ENCODE measurements at places on chromosomes 11 and 22. TPM values are rescaled to one million over a fixed set of nuclear protein-coding genes. Genes with fewer than 3 reads are reported as not detected.

APOA5 gene
- total RNA-seq = 0.57 TPM

PHF21B gene
- 0.06 TPM for total RNA-seq

YPEL4 gene
- 8.4 TPM for total RNA-seq

OR52E8 gene
- not detected for total RNA-seq

KCNE3 gene
- 14.7 TPM for total RNA-seq

TRIM51 gene
- not detected for total RNA-seq

DEFB131B gene
- total RNA-seq = not detected

APOA1 gene
- 3.8 TPM for total RNA-seq

COX8A gene
- 184 TPM for total RNA-seq

GRIK4 gene
- 0.39 TPM for total RNA-seq

TNNT3 gene
- not detected for total RNA-seq

MS4A15 gene
- 227 TPM for total RNA-seq

CDKN1C gene
- total RNA-seq = 71.9 TPM

SLCO2B1 gene
- 141 TPM for total RNA-seq

MS4A6A gene
- total RNA-seq = 146 TPM

MMP3 gene
- total RNA-seq = 0.47 TPM

MPZL3 gene
- 2.3 TPM for total RNA-seq

VPREB1 gene
- total RNA-seq = not detected

ENTHD1 gene
- 0.09 TPM for total RNA-seq

SLN gene
- total RNA-seq = not detected

VSIG10L2 gene
- not detected for total RNA-seq

RBFOX2 gene
- total RNA-seq = 53.4 TPM

CALCA gene
- not detected for total RNA-seq

LAMTOR1 gene
- 86.0 TPM for total RNA-seq

KCNJ5 gene
- total RNA-seq = 7.3 TPM

MB gene
- total RNA-seq = not detected

TMEM25 gene
- 34.1 TPM for total RNA-seq

THRSP gene
- total RNA-seq = not detected

KCNK7 gene
- total RNA-seq = 2.0 TPM

MAJIN gene
- total RNA-seq = 0.15 TPM

FGF4 gene
- not detected for total RNA-seq

MS4A4A gene
- total RNA-seq = 68.1 TPM

MS4A3 gene
- 1.1 TPM for total RNA-seq

IRAG1 gene
- total RNA-seq = 2.4 TPM

KCTD17 gene
- 30.4 TPM for total RNA-seq

DTX4 gene
- 42.1 TPM for total RNA-seq

SOX10 gene
- total RNA-seq = not detected

ZNF408 gene
- 11.2 TPM for total RNA-seq

GRAP2 gene
- 3.2 TPM for total RNA-seq

SCN2B gene
- 0.30 TPM for total RNA-seq

ART5 gene
- 3.6 TPM for total RNA-seq

MN1 gene
- 17.8 TPM for total RNA-seq

HSPB2 gene
- total RNA-seq = 2.5 TPM

P2RX6 gene
- total RNA-seq = 0.55 TPM

CRYAB gene
- total RNA-seq = 33.7 TPM

TIMP3 gene
- total RNA-seq = 196 TPM

OVCH2 gene
- 5.6 TPM for total RNA-seq

OR2AG2 gene
- total RNA-seq = not detected

RIMBP3B gene
- total RNA-seq = not detected

All from upper lobe of left lung (tissue), 6 donors.